ENCODE measurements at places on chromosomes 12 and 14.
A peak's percentile ranks its signal among the peaks of the same experiment; 100 is the strongest.

DNA sequence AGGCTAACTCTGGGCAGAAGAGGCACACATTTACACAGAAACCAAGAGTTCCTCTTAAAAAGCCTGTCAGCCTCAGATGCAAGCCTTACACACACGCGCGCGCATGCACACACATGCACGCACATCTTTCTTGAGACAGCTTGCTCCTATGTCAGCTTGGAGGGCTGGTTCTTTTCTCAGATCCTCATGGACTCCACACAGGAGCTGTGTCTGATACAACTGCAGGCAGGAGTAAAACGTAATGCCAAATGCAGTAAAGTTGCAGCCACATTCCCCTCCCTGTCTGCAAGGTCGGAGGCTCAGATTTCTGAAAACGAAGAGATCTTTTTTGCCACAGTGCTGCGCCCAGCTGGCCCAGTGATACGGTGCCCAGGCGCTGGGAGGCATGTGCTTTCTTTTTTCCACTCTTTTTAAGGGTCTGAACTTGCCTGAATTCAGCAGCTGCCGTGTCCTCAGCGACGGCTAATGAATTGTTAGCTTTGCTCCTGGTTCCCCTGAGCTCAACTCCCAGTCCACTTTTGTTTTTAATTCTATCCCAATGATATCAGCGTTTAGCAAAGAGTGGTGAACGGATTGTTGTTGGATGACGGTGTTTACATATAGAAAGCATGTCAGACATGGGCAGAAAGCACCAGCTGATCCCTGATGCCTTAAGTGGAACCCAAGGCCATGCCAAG is 72.9 kb upstream of the FOXN3 start:
- peaks cover 67% of the 10 kb centered on the region for H3K4me1 ChIP-seq
- H3K4me3 ChIP-seq = no peak overlapping the region
- no peaks in the 10 kb centered on the region for H3K27me3 ChIP-seq
- H3K27ac ChIP-seq = no peak overlapping the region
- no peak for DNase-seq

DNA sequence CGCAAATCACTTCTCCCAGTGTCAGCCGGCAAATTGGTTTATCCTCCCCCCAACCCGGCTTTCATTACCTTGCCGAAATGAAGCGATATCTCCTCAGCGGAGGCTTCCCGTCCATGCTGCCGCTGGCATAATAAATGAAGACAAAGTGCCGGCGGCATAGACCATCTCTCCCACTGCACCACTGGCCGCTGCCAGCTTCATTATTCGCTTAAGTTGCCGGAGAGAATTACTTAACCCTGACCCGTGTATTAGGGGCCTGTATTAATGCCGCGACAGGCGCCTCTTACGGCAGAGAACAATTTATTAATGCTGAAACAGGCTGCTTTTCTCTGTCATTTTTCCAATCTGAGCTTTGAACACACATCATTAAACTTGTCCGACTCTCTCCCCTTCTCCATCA is 17.5 kb upstream of the GPATCH2L start:
- peaks cover 67% of the 10 kb centered on the region for H3K27me3 ChIP-seq
- H3K36me3 ChIP-seq = no peaks in the 10 kb centered on the region
- peaks cover 9% of the 10 kb centered on the region for H3K4me1 ChIP-seq
- no peak overlapping the region for H3K4me3 ChIP-seq
- no peak for DNase-seq
- H3K27ac ChIP-seq = no peak overlapping the region

DNA sequence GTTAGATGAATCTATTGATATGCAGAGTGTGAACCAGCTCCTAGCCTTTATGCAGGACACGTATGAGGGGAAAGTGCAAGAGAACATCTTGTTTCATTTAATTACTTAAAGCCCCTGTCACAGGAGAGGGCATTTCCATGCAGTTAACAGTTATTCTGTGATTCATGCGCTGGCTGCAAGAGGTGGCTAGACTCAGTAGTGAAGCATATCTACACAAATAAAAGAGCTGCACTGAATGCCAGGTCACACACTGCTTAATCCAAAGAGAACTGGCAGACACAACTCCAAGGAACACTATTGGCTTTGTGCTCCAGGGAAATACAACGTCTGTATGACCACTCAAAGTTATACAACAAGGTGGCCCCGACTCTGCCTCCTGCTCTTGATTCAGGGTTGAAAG is 394.1 kb downstream of the C12orf75 start:
- no peaks in the 10 kb centered on the region for H3K36me3 ChIP-seq
- H3K27me3 ChIP-seq = no peaks in the 10 kb centered on the region
- no peak for DNase-seq
- H3K4me1 ChIP-seq = no peaks in the 10 kb centered on the region

- no peaks in the 10 kb centered on the region for H3K27me3 ChIP-seq
- peaks cover 4% of the 10 kb centered on the region for H3K4me1 ChIP-seq
- DNase-seq = no peak
- H3K27ac ChIP-seq = no peak overlapping the region
Observed at GRCh38 chr14:65002586-65003210, 16.0 kb downstream of the FNTB start.

GRCh38 chr12:132070298-132070697 is 73.8 kb downstream of the DDX51 start:
- no peak for DNase-seq
- H3K27me3 ChIP-seq = no peaks in the 10 kb centered on the region
- peaks cover 63% of the 10 kb centered on the region for H3K4me1 ChIP-seq
- H3K27ac ChIP-seq = no peak overlapping the region

DNA sequence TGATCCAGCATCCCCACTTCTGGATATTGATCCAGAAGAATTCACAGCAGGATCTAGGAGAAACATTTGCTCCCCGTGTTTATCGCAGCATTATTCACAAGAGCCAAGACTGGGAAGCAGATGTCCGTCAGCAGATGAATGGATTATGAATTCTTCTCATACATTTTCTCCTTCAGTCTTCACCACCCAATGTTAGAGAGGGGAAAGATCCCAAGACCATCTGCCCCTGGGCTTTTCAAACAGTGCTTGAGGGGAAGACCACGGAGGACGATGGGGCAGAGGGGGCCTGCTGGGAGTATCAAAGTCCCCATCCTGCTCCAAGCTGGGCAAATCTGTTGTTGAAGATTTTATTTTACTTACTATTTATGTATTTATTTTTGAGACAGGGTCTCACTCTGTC is 41.1 kb downstream of the SERPINA3 start:
- no peak overlapping the region for H3K4me3 ChIP-seq
- H3K4me1 ChIP-seq = no peaks in the 10 kb centered on the region
- no peak for DNase-seq
- H3K27me3 ChIP-seq = peaks cover 4% of the 10 kb centered on the region
- H3K27ac ChIP-seq = no peak overlapping the region

- no peak overlapping the region for H3K4me3 ChIP-seq
- no peaks in the 10 kb centered on the region for H3K36me3 ChIP-seq
- no peaks in the 10 kb centered on the region for H3K4me1 ChIP-seq
- H3K27ac ChIP-seq = no peak overlapping the region
Observed at GRCh38 chr12:34396861-34397590, 374.7 kb downstream of the ALG10 start.

DNA sequence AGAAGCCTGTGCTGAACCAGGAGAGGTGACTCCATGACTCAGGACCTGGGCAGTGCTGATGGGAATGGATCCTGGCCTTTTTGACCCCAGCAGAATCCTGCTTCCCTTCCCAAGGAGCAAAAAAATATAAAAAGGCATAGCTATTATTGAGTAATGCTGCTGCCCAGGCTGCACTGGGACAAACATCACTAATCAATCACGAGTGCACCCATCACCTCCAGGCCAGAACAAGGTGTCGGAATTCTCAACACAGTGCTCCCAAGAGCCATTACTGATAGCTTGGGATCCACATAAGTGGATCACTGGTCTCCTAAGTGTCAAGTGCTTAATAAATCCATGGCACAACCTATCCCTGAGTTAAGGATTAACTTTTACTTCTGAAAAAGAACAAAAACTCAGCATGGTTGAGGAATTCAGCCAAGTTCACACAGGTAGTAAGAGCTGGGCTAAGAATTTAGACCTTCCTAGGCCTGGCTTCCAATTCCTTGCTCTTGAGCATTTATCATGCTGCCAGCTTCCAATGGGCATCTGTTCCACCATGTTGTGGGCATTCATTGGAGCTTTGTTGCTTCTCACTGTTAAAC is 31.9 kb downstream of the IRF2BPL start:
- no peak overlapping the region for H3K4me3 ChIP-seq
- no peaks in the 10 kb centered on the region for H3K36me3 ChIP-seq
- DNase-seq = no peak
- H3K27ac ChIP-seq = no peak overlapping the region
- peaks cover 24% of the 10 kb centered on the region for H3K4me1 ChIP-seq

DNA sequence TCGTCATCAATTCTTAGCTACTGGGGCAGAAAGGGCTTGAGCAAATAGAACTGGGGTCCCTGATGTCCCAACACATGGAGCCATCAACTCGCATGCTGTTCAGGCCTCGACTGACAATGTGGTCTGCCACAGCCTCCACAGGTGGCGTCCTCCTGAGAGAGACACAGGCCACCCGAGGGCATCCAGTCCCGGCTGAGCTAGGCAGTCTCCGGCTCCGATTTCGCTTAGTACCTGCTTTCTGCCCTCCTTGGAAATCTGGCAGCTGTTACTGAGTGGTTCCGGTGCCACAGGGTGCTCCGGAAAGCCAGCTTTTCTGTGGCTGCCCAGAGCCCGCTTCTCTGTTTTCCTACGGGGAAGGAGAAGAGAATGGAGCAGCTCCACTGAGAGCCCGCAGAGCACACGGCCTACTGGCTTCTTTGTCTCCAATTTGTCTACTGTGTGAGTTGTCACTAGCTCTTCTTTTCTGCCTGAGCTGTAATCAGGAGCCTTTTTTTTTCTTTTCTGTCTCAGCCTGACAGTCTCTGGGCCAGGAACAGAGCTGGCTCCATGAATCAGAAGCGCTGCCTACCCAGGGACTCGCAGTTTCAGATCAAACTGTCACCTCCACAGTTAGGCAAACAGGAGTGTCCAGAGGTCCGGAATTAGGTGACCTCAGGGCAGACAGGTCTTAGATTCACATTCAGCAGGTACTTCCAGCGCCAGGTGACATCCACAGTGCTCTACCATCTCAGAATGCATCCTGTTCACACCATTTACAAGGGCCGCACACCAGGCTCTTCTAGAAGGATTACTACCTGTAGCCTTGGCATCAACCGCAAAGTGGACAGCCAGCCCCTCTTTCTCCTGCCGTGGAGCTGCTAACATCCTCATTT is 73.3 kb downstream of the MOK start:
- DNase-seq = no peak
- H3K27me3 ChIP-seq = no peaks in the 10 kb centered on the region
- H3K4me3 ChIP-seq = no peak overlapping the region
- no peaks in the 10 kb centered on the region for H3K36me3 ChIP-seq
- H3K4me1 ChIP-seq = no peaks in the 10 kb centered on the region

DNA sequence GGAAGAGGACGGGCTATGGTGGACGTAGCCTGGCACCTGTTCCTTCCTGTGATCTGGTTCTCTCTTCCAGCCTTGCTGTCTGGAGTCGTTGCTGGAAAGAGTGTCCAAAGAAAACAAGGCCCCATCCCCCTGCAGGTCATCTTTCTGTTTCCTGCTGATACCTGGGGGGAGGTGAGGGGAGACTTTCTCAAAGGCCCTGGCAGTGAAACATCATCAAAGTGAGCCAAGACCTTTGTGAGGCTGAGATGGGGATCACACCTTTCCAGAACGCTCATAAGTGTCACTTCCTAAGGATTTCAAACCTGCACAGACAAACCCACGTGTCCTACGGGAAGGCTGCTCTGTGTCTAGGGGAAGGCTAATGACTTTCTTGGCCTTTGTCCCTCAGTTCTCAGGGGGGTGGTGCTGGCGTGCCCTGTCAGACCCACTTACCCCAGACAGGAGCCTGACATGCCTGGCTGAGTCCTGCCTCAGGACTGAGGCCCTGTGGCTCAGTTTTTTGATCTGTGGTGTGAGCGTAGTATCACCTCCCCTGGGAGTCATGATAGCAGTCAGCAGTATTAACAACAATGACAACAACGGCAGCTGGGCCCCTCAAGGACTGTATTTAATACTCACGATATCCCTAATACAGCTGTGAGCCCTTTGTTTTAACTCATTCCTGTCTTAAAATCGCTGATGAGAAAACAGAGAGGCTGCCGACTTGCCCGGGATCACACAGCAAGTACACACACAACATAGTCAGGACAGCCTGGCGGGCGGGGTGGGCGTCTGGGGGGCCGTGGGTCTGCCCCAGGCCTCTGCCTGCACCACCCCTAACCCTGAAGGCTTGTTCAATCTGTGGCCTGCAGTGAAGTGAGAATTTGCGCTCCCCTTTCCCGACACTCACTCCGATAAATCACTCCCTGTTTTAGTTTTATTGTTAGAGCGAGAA is 235.2 kb downstream of the SLC41A2 start:
- H3K36me3 ChIP-seq = peaks cover 3% of the 10 kb centered on the region
- no peak for DNase-seq
- H3K4me3 ChIP-seq = no peak overlapping the region
- no peak overlapping the region for H3K27ac ChIP-seq

DNA sequence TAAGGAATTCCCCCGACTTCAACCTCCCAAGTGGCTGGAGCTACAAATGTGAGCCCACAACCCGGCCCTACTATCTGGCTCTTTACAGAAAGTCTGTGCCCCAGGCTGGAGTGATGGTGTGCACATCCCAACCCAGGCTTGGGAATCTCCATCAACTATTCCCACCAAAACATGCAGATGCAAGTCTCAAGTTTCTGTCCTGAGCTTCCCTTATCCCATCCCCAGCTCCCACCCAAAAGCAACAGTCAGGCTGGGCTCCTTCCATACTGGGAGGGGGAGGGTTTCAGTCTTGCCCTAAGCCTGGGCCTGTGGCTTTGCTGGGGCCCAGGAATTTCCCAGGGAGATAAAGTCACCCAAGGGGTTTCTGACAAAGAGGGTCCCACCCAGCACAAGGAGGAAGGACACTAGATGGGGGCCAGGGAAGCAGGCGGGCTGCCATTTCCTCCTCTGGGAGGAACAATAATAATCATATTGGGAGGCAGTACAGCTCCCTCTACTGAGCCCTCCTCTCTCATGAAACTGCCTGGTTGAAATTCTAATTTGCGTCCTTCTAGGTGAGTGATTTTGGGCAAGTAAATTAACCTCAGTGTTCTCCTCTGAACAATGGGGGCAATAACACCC is 8.0 kb downstream of the SLC8B1 start:
- no peak for DNase-seq
- no peaks in the 10 kb centered on the region for H3K27me3 ChIP-seq
- peaks cover 82% of the 10 kb centered on the region for H3K36me3 ChIP-seq
- H3K27ac ChIP-seq = peak overlapping the region; percentile 39
- peaks cover 63% of the 10 kb centered on the region for H3K4me1 ChIP-seq
